Colonic mucosa (tissue), 4 donors: ENCODE measurements at places on chromosomes 13 and 19.
A peak's percentile ranks its signal among the peaks of the same experiment; 100 is the strongest.

DNA sequence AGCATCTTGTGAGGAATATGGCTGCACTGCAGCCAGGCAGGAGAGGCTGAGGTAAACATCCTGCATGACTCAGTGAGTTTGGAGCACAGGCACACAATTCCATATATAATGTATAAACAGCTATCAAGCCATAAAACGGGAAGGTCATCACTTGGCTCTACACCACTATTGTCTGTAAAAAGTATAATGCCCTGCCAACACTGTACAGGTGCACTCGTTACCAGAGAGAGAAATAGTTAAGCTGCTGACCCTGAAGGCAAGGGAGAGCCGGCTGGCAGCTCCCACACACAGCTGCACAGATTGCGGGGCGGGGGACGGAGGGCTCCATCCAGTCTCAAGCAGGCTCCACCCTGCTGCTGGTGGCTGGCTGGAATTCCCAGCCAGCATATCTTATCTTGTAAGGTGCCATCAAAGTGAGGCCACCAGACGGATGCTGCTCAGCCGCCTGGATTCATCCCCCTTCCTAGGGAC, 668.1 kb downstream of the SLITRK5 start:
- DNase-seq, result peak; percentile 41

DNA sequence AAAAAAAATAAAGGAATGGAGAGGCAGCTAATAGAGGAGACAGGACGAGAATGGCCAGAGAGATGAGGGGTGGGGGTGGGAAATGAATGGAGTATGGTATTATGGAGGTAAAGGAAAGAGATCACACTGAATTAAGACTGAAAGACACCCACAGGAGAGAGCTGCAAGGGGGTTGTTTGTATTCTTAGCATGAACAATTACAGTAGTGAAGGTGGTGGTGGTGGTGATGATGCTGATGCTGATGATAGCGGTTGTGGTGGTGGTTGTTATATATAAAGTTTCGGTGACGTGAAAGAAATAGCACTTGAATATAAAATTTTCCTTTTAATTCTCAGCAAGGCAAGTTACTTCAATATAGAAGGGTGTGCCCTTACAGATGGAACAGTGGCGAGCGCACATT, 2.8 kb upstream of the ADGRE3 start:
- DNase-seq, result no peak

- DNase-seq, result no peak
Observed at GRCh38 chr19:42096255-42096837, 20.4 kb downstream of the ZNF574 start.

DNA sequence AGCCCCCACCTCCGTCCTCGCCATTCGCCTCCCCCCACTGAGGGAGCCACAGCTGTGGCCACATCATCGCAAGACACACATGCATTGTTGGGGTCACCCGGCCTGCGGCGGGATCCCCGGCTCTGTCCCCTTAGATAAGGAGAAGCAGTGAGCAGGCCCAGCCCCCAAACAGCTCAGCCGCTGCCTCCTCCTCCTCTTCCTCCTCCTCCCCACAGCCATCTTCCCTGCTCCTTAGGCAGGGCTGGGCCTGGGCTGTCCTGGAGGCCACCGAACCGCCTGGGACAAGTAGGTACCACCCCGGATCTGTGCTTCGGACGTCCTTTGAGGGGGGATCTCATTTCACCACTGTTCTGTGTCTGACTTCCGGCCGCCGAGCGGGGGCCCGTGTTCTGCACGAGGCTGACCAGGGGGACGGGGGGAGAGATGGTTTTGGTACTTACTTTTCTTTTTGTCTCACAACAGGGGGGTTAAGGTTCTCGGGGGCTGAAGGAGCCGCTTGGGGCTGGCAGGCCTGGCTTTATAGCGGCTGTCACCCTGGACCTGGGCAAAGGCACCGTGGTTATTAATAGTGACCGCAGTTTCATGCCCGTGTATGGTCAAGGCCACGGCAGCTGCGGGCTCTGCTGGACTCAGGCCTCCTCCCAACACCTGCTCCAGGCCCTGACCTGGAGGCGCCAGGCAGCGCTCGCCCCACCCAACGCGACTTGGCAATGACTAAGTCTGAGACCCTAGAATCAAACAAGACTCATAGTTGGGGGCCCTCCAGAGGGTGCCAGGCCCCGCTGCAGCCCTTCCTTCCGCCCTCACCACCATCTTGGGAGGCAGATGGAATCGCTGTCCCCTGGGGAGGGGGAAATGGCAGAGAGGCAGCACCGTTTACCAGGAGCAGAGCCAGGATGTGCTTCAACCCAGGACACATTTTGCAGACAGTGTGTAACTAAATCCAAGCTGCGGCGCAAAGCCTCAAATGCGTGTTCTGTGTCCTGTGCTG, 18.3 kb downstream of the NMRK2 start:
- DNase-seq, result no peak

DNA sequence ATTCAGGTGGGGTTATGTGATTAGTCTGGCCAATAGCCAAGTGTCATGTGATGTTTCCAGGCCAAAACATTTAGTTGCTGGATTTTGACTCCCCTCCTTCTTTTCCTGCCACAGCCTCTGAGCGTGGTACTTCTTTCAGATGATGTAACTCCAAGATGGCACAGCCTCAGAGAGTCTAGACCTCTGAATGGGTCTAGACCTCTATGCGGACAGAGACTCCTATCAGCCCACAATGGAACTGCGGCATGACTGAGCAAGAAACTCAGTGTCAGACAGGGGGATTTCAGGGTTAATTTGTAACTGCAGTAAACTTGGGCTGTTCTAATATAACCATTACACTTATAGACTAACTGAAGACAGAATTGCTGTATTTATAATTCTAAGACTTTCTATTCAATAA, 42.6 kb upstream of the ZDHHC20 start:
- no peak for DNase-seq

DNA sequence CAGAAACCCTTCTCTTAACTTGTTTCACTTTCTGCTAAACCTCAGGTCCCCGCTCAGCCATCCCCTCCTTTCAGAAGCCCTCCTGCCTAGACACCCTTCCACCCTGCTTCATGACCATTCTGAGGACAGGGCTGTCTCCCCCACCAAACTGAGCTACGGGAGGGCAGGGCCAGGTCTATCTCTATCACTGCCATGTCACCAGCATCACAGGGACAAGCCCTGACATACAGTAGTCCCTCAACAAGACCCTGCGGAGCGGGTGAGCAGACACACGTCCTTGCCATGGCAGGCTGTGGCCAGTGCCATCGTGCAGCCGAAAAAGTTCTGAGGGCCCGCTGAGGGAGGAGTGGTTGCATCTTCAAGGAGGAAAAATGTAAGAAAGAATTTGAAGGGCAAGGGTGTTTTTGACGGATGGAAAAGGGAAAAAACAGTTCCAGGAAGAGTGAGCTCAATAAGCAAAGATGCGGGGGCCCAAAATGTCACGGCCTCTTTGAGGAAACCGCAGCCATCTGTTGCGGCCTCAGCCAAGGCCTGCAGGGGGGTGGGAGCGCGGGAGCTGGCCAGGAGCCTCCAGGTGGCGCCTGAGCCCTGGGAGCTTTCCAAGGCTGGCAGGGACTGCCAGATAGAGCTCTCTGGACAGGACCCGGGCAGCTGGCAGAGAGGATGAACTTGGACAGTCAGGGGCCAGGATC, 8.1 kb downstream of the PTGIR start:
- no peak for DNase-seq
